ENCODE measurements at places on chromosomes 2 and 18.

DNA sequence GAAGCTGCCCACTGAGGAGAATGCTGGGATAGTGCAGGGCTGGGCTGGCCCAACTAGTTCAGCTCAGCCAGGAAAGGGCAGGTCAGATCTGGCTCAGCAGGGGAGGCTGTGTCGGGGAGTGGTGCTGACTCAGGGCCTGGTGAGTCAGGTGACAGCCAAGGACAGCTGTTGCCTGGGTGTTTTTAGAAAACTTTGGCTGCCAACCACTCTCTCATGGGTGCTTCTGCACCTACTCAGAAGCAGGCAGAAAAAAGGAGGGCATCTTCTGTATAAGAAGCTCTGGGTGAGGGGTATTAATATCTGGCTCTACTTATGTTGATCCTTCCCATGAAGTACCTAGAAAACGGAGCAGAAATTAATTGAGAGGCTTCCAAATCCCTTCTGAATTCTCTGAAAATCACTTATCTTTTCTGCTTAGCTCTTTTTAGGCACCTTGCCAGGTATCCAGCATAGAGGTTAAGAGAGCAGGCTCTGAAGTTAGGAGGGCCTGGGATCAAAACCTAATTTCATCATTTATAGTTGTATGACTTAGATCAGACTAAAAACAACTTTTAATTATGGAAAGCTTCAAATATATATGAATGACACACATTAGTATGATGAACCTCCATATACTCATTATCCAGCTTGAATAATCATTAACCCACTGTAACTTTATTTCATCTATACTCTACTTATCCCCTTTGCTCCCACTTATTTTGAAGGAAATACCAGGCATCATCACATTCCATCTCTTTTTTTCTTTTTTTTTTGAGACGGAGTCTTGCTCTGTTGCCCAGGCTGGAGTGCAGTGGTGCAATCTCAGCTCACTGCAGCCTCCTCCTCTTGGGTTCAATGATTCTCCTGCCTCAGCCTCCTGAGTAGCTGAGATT lies 15.5 kb upstream of the RAB10 start:
- DNase-seq = no peak

DNA sequence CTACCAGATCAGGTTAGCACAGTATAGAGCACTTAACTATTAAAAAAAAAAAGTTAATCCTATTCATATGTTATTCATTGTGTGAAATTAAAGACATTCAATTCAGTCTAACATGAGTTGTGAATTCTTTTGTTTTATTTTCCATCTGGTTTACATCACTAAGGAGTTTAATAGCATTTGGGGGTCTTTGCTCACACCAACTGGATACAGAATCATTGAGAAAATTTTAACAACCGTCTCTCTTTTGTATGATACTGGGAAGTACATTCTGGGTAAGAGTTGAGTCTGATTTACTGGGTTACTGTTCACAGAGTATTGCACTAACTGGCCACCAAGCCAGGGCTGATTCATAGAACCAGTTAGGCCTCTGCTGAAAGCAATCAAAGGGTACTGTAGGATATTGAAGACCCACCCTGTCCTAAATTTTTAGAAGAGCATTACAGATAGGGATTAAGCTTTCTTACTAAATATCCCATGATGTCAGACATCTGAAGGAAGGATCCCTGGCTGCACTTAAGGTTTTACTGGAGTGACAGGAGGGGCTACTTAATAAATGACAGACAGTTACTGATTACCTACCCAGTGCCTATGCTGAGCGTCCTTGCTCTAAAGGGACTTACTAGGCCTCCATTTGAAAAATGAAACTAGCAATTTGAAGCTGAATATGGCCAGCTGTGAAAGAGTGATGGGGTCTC lies 387.9 kb downstream of the SETBP1 start:
- DNase-seq = no peak

- no peak for DNase-seq
These were observed 8.6 kb upstream of the ZNF24 start for GRCh38 chr18:35352778-35353177.

GRCh38 chr2:128638341-128639119 lies 319.9 kb upstream of the HS6ST1 start:
- peak; percentile 39 for DNase-seq

GRCh38 chr18:73900106-73900835 lies 247.4 kb downstream of the FBXO15 start:
- no peak for DNase-seq

DNA sequence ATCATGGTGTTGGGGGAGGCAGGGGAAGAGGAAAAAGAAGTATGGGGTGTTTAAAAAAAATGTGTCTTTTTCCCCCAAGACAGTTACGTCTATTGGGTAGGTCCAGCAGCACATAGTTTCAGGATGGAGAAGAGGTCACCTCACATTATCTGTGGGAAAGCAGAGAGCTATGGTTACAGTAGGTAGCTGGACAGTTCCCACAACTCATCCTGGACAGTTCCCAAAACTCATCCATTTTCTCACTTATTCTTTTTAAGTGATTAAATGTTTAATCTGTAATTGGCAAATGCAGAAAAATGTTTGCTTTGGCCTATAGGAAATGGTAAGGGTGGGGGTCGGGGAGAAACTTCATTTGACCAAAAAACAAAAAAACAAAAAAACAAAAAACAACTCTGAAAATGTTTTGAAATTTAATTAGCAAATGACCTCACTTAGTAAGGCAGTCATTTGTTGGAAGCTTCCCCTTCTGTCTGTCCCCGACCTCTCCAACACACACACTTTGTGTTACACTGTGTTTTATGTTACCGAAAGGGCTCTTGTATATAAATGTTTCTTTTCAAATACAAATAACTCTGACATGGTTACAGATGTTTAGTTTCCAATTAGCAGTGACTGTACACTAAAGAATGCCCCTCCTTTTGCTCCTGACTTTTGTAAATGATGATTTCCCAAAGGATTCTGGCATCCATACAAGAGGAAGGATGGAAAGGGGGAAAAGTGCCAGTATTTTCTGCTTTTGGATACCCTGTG lies 173.3 kb upstream of the ZFP36L2 start:
- DNase-seq = no peak

DNA sequence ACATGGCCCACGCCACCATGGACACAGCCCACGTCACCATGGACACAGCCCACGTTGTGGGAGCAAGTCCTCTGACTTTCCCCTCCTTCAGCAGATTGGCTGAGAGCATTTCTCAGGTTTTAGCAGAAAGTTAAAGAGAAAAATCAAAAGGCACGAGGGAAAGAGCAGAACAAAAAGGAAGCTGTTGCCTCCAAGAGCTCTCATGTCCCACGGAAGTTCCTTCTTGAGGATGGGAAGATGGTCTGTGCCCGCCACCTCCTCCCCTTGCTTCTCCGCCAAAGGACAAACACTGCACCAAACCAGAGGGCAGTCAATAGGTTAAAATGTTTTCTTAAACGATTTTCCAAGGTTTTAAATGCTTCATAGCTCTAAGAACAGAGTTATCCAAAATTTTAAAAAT lies 148.4 kb downstream of the HDAC4 start:
- DNase-seq = no peak

- no peak for DNase-seq
These were observed 112.1 kb downstream of the DOCK10 start for GRCh38 chr2:224930124-224930523.

GRCh38 chr2:132568656-132569055 lies 101.3 kb downstream of the LYPD1 start:
- DNase-seq = no peak

- DNase-seq = no peak
These were observed 139.3 kb downstream of the ALK start for GRCh38 chr2:29782087-29782486.

DNA sequence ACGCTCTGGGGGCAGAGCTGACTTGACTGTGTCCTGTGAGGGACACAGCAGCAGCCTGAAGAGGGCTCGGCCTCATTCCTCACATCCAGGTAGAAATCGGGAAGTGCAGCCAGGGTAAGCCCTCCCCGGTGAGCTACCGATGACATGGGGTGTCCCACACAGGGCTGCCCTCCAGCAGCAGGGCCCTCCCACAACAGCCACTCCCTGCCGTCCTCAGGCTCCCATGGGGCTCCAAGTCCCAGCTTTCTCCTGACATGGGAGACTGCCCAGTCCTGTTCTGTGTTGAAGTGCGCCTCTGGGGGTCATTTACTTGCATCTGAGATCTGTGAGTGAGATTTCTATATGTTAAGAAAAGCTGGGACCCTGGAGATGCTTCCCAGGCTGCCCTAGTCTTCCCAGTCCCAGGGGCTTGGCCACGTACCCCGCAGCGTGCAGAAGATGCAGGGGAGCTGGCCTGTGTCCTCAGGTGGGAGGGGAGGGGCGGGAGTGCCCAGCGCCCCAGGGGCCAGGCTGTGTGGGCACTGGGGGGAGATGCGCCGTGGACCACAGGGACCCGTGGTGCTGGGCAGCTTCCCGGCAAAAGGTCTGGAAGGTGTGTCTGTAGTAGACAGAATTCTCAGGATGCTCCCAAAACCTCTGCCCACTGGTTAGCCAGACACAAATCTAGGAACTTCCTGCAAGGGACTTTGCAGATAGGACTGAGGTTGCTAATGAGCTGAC lies 87.9 kb downstream of the FAM168B start:
- DNase-seq = no peak

DNA sequence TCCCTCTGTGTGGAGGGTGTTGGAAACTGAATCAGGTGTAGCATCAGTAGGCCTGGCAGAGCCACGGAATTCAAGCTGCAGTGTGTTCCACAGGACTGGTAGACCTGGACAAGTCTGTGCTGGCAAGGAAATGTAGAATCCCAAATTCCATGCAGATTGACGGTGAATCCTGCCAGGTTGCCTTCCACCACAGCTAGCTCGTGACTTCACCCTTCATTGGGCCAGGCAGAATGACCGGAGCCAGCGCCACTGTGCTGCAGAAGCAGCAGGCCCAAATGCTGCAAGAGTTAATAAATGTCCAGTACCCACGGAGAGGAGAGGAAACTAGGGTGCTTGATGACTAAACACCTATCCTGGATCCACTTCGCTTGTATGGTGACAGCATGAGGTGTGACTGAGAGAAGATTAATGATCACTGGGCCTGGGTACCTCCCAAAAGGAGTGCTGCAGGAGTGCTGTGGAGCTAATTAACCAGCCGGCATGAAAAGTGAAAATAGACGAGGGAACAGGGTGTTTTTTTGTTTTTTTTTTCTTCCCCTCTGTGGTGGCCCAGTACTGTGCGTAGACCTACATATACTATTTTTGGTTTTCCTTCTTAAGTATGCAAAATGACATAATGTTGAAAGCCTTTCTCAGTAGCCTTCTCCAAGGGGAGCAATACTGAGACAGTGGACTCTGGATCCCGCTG lies 122.2 kb downstream of the TANC1 start:
- no peak for DNase-seq

DNA sequence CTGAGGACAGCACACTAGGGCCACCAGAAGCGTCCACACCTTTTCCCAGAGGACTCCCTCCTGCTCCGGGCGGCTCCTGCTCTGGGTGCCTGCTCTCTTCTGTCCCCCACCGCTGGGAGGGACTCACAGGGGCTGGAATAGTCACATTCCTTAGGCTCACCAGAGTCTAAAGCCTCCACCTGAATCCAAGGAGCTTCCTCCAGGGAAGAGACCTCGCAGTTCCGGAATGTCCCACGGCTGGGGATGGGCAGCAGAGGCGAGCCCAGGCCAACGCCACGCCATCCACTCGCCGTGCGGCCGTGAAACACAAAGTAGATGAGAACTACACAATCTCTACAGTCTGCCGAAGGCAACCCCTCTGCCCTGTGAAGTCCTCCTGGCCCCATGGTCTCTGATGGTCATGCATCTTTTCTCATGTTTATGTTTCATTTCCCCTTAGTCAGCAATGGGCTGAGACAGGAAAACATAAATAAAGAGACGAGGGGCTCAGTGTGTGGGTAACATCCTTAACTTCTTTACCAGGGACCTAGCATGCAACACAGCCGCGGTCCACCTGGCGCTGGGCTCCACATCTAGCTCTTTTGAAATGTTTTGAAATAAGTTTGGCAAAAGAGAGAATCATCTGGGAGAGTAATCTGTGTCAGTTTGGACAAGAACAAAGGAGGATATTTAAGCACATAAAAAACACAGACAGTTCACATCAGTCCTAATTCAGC lies 98.4 kb downstream of the PXDN start:
- no peak for DNase-seq

DNA sequence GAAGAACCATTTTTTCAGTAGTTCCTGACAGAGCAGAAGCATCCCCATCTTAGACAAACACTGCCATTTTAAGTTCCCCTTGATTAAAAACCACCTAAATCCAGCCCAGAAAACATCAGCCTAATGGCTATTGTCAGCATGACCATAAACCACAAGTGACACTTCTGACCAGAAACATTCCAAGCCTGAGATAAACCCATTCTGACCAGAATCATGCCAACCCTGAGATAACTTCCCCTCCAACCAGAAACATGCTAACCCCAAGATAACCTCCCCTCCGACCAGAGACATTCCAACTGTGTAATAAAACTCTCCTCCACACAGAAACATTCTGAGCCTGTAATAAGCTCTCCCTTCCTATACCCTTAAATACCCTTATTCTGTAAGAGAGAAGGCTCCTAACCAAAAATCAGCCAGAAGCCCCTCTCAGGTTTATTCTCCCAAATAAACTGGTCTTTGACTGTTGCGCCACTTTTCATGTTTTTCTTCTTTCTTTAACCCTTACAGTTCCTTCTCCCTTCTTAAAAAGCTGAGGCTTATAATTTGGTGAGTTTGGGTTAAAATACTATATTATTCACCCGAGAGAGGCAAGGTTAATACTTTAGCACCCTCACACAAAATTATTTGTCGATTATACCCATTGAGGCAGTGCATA lies 149.7 kb downstream of the HNMT start:
- DNase-seq = no peak

DNA sequence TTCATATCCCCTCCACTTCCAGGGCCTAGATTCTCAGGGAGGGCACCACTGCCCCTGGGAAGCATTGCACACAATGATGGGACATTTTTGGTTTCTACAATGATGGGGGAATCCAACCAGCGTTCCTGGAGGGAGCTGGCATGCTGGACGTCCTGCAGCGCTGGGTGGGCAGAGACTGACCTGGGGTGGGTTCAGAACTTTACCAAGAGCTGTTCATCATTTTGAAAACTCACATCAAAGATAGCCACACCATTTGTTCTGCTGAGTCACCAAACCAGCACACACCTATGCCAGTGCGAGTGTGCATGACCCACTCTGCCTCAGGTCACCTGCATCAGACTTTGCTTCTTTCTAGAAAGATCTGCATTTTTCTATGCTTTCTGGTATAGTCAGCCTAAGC lies 14.1 kb upstream of the ARMC9 start:
- no peak for DNase-seq

GRCh38 chr18:9731380-9731779 lies 23.3 kb downstream of the RAB31 start:
- no peak for DNase-seq

- DNase-seq = no peak
These were observed 44.8 kb downstream of the KCMF1 start for GRCh38 chr2:85015653-85016360.

DNA sequence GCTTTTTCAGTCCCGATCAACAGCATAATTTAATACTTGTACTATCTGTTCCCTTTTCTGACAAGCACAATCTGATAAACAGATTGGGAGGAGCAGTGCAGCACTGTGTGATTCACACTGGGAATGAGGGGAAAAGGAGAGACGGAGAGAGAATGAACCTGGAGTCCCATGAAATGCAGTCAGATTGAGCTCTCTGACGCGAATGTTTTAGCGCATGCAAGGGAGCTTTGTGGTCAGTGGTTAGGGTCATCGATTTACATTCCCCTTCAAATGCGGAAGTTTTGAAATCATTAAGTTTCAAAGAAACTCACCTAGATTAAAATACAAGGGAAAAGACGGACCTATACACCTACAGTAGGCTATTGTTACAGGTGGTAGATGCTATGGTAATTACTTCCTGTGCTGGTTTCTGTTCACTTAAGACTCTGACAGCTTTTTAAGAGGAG lies 99.6 kb downstream of the KCTD1 start:
- no peak for DNase-seq

GRCh38 chr18:74268933-74269620 lies 22.7 kb downstream of the CYB5A start:
- no peak for DNase-seq

GRCh38 chr2:43838560-43839267 lies at the start of the genes ABCG5 and ABCG8:
TSS of gene ABCG5 (minus strand) at chr2:43838839. CDS start at chr2:43838679, 160 bp downstream.
TSS of gene ABCG8 (plus strand) at chr2:43838971. CDS start at chr2:43839054, 83 bp downstream.
- DNase-seq = no peak
